ENCODE measurements at places on chromosomes 12 and 14.
A peak's percentile ranks its signal among the peaks of the same experiment; 100 is the strongest.

- DNase-seq: no peak
Measured at GRCh38 chr12:7339675-7340074, 35.8 kb downstream of the ACSM4 start.

DNA sequence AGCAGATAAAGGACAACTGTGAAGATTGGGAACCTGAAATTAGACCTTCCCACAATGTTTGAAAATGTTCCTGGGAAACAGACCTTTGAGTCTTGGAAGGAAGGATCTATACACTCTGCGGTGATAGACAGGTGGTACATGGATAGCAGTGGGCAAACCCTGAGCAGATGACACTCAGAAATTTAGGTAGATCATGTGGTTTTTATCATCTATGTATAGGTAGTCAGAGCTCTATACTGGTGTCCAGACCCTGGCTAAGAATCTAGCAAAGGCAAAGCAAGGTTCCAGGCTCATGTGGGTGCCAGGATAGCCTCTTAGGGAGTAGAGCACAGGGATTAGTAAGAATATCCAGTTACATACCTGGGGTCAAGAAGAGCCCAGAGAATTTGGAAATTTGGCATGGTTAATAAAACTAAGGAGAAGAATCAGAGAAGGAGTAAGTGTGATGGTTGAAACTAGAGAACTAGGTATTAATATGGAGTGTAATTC is 331.2 kb upstream of the FBXO33 start:
- no peak for DNase-seq

DNA sequence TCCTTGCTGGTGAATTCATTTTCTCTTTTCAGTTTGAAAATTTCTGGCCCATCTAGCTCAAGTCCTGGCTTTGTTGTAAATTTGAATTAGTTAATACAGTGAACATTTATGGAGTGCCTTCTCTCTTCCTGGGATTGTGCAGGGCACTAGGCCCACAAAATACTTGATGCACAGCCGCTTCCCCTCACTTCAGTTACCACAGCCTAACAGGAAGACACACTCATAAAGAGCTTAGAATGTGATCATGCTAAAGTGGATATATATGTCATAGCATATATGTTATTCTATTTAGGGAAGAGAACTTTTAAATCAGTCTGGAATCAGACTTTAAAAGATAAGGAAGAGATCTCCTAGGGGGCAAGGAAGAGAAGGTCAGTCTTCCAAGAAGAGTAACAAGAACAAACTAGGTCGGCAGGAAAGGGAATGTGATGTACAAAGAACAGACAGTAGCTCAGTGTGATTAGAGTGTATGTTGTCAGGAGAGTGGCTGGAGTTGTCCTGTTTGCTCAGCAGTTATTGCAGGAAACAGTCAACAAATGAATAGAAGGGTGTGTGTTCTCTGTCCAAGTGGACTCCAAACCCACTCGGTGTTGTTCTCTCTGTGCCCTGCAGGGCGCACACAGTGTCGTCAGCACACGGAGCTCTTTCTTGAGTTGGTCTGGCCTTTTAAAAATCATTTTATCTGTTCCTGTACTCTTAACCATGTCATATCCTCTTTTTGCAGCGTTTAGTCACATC is 74.4 kb downstream of the DAAM1 start:
- DNase-seq: no peak

GRCh38 chr12:27300226-27300625 is 32.4 kb upstream of the BMAL2 start:
- DNase-seq: no peak

DNA sequence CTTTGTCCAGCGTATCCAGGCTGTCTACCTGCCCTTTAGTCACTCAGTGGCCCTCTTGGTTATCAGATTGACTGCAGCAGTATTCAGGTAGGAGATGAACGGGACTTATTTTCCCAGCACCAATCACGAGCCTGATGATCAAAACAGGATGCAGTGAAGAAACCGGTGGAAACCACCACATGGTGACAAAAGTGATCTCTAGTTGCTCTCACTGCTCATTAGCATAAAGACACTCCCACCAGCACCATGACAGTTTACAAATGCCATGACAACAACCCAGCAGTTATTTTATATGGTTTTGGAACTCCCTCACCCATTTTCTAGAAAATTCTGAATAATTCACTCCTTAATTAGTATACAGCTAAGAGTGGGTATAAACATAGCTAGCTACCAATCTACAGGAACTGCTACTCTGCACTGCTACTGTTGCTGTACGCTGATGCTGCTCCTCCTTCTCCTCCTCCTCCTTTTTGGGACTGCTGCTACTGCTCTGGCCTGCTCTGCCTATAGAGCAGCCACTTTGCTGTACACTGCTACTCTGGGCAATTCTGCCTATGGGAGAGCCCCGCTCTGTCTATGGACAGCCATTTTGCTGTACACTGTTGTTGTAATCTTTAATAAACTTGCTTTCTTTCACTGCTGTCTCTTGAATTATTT is 142.5 kb upstream of the SSTR1 start:
- DNase-seq: no peak

DNA sequence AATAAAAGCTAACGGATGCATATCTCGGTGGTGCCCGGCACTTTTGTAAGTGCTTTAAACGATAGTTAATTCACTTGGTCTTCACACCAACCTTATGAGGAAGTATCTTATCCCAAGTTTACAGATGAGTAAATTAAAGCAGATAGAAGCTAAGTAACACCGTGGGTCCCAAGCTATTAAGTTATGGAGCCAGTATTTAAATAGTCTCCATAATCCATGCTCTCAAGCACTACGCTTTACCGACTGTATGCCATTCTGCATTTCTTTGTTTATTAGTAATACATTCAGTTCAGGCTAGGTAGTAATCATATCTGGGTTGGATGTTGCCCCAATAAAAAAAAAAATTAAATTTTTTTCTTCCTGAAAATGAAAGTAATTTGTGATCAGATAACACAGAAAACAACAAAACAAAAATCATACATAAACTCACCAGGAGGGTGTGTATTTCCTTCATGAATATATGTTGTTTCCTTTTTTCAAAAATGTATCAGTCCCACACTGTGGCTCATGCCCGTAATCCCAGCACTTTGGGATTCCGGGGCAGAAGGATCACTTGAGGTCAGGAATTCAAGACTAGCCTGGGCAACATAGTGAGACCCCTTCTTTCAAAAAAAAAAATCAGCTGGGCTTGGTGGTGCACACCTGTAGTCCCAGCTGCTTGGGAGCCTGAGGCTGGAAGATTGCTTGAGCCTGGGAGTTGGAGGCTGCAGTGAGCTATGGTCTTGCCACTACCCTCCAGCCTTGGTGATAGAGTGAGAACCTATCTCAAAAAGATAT is 1.4 kb upstream of the M6PR start:
- DNase-seq: no peak

- no peak for DNase-seq
Measured at GRCh38 chr14:23060536-23061260, 3.4 kb upstream of the CDH24 start.

- DNase-seq: no peak
Measured at GRCh38 chr12:32163596-32163995, 56.9 kb downstream of the BICD1 start.

GRCh38 chr14:71714225-71714624 is 218.0 kb upstream of the RGS6 start:
- DNase-seq: no peak

DNA sequence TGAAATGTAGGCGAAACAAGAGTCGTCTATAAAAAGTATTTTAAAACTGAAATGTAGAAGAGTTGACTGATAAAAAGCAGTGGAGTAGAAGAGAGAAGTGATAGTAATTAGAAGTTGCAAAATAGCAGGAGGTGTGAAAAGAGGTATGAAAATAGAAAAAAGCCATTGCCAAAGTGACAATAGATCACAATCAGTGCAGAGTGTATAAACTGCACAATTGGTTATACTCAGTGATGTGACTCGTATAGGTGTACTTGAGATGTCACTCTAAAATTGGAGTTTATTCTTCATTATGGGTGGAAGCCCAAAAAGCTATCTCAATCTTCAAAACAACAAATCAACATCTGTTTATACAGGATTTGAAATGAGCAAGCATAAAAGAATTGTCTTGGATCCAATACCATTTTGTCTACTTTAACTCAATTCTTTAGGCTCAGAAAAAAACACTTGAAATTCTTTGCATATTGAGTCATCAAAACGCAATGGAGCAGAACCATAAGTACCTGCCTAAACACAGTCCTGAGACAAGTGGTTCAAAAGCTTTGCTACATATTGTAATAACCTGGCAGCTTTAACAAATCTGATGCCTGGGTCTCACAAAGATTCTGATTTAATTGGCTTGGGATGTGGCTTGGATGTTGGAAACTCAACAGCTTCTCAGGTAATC is 8.8 kb downstream of the IKBIP start:
- no peak for DNase-seq

GRCh38 chr14:103871596-103872480 is 24.5 kb upstream of the PPP1R13B start:
- peak; percentile 75 for DNase-seq

GRCh38 chr12:104446646-104447421 is 9.9 kb upstream of the CHST11 start:
- DNase-seq: no peak

DNA sequence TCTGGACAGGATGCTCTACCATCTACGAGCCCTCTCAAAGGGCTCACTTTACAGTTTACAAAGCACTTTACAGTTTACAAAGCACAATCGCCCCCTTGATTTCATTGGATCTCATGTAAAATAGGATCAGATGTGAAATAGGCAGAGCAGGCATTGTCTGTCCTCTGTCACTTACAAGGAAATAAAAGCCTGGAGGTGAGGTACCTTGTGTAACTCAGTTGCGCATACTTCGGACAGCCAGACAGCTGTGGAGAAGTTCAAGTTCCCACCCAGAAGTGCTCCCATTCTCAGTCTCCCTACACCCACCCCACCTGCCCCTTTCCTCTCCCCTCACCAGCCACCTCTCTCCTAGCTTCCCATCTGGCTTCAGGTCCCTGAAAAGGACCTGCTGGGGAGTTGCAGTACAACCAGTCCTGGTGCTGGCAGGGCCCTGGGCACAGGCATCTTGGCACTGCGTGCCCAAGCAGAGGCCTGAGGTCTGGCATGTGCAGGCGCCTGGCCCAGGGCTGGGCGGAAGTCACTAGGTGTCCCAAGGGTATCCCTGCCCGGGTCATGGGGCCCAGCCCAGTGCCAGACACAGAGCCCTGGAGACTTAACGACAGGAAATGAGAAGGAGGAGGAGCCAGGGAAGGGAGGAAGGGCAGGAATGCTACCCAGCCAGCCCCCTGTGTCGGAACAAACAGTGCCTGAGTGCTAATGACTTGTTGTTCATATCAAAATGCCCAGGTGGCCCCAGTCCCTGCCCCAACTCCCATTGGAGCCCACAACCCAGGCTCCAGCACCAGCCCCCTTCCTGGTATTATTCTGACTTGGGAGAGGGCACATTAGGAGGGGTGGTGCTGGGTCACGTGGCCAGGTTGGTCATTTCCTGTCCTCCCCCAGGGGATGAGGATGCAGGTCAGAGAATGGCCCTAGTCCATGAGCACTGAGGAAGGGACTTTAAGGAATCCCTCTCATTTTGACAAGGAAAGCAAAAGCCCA is 5.4 kb downstream of the RAPGEF3 start:
- no peak for DNase-seq

DNA sequence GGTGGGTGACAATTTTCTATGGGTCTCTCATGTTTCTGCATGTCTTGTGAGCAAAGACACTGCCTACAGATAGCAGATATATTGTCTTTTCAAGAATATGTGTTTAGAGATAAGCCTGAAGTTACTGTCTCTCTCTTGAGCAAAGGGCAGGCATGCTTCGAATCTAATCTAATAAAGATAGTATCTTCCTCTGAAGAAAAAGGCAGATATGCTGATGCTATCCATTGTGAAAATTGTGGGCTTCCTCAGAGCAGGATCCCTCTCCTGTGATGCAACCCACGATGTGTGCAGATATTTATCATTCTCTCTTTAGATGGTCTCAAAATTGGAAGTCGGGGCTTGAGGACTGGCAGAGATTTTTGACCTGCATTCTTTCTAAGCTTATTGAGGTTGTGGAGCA is 187.0 kb downstream of the DACT1 start:
- no peak for DNase-seq

GRCh38 chr12:94429633-94430032 is 30.0 kb downstream of the CEP83 start:
- no peak for DNase-seq
